Fibroblast of upper back skin (primary cell): ENCODE measurements at places on chromosomes 1 and 21.

GRCh38 chr1:227273557-227273956, 44.7 kb downstream of the CDC42BPA start:
- DNase-seq = peak; percentile 17

DNA sequence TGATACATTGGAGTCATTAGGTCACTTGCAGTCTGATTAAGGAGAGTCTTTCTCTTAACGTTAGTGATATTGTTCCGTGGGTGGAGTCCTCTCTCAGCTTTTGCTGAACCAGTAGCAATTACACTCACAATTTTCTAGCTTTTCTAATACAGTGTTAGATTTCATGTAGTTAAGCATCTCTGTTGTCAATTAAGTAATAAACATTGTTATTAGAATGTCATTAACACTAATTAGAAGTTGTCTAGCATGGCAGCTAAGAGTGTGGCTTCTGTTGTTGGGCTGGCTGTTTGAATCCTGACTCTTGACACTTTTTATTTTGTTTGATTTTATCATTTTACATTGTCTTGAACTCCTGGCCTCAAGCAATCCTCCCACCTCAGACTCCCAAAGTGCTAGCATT, 33.4 kb downstream of the FAAH start:
- DNase-seq = no peak

DNA sequence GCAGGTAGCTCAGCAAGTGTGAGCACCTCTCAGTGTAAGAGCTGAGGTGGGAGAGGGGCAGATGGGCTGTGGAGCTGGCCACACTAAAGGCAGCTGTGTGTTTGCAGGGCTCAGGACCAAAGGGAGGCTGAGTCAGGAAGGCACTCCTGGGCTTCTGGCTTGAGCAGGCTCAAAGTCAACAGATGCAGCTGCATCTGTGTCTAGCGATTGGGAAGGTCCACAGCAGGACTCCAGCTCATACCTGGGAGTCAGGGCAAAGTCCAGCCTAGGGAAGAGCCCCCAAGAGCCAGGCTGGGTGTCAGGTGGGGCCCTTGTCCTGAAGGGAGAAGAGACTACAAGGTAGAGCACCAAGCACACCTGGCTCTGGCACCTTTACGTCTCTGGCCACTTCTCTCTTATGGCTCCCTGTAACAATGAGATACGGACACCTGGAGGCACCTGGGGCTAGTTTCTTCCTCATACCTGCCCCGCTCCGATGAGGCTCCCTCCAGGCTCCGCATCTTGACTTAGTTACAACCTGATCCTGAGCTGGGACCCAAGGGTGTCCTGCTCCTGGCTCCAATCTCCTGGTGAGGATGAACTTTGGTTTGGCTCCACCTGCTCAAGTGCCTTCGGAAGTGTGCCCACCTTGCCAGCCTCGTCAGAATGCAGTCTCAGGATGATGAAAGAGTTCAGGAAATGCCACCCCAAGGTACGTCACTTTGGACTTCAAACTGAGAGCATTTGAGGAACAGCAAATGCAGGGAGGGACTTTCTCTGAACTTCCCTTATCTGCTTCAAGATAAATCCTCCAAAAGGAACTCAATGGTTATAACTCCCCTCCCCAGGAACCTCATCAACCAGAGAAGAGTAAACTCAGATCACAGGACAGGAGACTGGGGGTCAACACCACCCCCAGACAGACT, 21.5 kb upstream of the SLC2A1 start:
- DNase-seq = no peak

DNA sequence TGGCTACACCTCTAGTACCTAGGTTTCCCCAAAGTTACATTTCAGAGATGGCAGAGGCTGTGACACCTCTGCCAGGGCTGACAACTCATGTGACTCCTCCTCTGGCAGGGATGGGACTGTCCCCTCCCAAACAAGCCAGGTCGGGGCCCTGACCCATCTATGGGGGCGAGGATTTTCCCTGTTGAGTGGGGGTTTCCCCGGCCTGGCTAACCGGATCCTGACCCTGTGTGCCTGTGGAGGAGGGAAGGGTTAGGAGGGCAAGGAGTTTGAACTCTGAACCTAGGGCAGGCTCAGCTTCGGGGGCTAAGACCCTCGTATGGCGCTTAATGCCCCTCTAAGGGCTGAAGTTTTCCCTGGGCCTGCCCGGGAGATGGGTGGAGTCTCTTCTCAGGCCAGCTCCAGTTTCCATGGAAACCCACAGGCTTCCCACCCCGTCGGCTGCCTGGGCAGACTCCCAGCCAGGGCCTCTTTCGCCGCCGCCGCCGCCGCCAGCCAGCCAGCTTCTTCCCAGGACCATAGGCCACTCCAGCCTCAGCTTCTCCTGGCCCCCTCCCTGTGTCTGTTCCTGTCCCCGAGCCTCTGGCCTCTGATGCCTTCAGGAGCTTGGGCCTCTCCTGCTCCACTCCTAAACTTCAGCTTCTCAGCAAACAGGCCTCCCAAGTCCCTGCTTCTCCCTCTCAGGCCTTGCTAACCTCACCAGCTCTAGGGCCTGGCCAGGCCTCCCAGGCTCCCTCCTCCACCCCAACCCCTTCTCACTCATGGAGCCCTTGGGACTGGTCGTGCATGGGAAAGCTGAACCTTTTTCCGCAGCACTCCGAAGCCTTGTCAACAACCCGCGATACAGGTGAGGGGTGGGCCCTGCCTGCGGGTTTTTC, at the start of gene BTBD19:
Gene BTBD19, plus strand, starts transcription at position 461 of the 875 bp plus-strand sequence. Its CDS starts 298 bp downstream, at position 759.
- peak; percentile 91 for DNase-seq

DNA sequence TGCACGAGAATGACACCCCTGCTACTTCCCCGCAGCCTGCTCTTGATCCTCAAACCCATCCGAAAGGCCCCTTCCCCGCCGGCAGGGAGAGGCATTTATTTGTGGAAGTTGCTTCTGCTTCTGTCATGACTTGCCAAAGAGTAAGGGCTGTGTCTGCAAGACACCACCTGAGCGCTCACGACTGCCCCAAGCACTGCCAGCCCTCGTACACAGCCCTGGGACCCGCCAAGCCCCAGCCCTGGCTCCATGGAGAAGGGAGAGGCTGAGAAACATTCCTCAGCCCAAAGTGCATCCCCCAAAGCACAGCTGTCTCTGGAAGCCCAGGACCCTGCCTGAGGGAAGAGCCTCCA, 6.3 kb upstream of the TPRG1L start:
- DNase-seq = no peak
